Left ventricle myocardium inferior (tissue), 1 donor: ENCODE measurements at places on chromosomes 7 and 10. TPM values are rescaled to one million over a fixed set of nuclear protein-coding genes. Genes with fewer than 3 reads are reported as not detected.

- DNase-seq = no peak
Measured at GRCh38 chr10:77576444-77577032, 61.1 kb downstream of the KCNMA1 start.

Gene AASS
- 34.7 TPM for total RNA-seq

DNA sequence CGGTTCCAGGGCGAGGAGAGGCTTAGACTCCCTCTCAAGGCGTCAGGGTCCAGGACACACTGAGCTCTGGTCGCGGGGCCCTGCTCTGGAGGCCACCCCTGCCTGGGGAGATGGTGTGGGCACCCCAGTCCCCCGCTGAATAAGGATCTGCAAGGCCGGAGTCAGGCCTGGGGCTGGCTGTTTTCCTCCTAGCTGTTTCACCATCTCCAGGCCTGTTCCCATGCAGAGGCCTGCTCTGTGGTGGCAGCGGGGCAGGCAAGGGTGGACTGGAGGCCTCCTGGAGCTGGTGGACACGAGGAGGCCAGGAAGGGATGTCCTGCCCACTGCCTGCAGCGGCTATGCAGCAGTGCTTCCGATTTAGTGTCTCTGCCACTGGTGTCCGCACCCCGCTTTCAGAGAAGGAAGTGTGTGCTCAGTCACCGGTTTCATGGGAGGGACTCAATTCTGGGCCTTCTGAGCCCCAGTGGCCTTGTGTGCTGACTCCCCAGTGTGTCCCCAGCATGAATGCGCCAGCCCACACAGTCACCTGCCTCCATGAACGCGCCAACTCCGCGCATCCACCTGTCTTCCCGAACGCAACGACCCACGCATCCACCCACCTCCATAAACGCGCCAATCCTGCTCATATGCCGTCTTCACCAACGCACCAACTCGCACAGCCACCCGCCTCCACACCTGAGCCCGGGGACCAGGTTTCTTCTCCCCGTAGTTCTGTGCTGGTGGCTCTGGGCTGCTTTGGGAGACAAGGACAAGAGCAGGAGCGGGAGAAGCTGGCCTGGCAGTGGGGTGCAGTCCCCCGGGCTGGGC lies 14.5 kb upstream of the GPR146 start:
- no peak for DNase-seq

DNA sequence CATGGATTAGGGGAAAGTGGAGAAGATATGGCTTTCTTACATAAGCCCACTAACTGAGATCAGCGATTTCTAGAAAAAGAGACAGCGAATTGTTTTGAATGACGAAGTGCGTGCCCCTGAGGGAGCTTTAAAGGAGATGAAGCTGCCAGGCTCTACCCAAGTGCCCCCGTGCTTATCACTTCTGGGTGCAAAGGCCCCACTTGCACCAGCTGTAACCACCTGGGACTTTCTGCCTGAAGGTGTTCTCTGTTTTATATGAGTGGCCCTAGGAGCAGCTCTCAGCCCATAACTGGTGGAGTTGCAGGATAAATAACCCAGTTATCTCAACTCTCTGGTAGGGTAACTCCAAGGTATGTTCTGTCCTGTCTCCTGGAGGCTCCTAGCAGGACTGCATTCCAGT lies 20.4 kb upstream of the CARD11 start:
- no peak for DNase-seq

DNA sequence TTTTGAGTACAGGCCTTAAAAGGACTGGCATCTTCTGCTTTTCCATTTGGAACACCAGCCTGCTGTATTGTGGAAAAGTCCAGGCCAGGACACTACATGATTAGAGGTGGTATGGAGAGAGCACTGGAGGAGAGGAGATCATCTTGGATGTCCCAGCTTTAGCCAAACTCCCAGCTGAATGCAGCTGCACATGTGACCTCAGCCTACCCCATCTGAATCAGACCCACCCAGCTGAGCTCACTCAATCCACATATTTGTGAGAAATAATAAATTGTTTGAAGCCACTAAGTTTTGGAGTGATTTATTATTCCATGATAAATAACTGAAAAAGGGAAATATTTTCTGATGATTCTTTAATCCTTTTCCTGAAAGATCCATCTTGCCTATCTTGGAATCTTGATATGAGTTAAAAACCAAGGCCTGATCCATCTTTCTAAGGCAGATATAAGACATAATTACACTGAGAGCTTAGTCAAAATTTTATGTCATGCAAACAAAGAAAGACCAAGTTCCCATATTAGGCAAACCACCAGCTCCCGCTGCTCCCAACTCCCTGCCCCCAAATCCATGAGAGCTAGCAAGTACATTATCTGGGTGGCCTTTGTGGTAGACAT lies 55.1 kb upstream of the TRIL start:
- no peak for DNase-seq

- peak; percentile 55 for DNase-seq
Measured at GRCh38 chr7:71497256-71497946, 365.5 kb downstream of the GALNT17 start.

Gene FGFR2
- 0.36 TPM for total RNA-seq

DNA sequence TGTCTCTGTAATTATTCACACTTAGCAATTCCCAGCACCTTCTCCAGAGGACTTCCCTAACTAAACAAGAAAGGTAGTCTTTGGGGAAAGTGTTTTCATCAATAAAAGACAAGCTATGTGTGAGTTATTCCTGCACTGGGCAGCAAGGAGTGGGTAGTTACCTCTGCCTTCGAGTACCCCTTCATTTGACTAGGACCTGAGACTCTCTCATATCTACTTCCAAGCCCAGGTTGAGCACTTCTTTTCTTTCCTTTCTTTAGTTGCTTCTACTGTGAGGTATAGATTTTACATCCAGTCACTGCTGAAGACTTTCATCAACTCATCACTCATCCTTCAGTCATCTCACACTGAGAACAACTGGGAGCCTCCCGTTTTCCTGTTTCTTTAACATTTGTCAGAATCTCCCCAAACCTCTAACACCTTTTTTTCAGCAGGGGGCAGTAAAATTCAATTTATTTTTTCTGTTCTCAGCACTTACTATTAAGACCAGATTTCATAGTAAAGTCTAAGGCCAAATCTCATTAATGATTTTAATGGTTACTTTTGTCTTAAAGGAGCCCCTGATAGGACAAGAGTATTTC lies 80.1 kb upstream of the PRSS1 start:
- no peak for DNase-seq

DNA sequence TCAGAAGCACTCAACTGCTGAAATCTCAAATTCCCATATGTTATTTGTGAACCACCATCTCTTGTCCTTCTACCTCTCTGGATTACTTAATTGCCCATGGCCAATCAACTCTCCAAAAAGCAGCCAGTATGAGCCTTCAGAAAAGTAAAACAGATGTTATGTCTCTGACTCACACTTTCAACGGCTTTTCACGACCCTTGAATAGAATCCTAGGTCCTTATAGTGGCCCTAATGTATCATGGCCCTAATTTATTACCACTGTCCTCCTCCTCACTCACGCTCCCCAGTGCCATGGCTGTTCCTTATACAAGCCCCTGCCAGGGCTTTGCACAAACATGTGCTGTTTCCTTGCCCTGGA lies 20.0 kb downstream of the ZNF438 start:
- DNase-seq = no peak
